Effector memory CD8-positive, alpha-beta T cell (primary cell): ENCODE measurements at places on chromosomes 4 and X.

GRCh38 chrX:147803948-147804347 lies 107.8 kb upstream of the FMR1 start:
- no peak for DNase-seq

GRCh38 chr4:134740290-134740689 lies 538.7 kb upstream of the PABPC4L start:
- no peak for DNase-seq

GRCh38 chrX:143435916-143436315 lies 81.4 kb downstream of the SPANXN3 start:
- DNase-seq, result no peak

- DNase-seq, result no peak
Observed at GRCh38 chr4:766559-767283, 59.2 kb downstream of the CPLX1 start.

DNA sequence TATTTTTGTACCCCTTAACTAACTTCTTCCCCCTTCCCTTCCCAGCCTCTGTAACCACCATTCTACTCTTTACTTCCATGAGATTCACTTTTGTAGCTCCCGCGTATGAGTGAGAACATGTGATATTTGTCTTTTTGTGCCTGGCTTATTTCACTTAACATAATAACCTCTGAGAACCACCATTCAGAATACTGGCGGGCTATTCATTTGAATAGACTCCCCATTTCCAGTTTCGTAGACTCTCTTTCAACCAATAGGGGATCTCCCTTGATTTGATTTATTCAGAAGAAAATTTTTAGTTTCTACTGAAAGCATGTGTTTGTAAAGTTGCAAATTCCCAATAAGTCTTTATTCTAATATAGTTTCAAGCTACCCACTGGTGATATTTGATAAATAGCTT lies 117.2 kb downstream of the GATB start:
- DNase-seq, result no peak

DNA sequence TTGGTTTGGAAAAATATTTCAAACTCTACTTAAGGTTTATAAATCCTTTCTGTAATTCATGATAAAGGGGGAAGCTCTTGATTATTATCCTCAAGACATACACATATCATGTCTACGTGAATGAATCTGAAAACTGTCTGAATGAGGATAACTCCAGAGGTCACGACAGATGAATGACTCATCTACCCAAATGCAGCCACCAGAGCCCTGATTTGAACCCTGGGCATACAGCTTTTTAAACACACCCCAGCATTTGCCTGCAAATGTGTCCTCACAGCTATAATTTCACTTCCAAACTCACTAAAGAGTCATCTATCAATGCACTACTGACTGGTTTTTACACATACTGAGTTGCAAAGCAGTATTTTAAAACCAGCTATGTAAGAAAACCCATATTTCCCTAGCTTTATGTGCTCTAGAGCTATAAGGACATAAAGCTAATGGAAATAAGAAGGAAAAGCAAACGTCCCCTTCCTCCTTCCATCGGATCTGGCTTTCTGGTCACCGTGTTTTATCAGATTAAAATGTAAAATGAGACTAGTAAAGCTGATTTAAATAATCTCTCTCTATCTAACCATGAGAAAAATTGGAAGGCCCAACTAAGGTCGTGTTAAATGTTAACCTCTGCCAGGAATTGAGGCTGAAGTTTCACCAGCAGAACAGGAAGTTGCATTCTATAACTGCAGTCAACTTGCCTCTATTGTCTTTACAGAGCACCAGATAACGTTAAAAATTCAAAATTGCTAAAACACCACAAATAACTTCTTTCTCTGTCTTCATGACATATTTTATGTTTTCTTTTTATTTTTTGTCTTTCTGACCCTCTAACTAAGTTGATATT lies 63.1 kb upstream of the SPP1 start:
- no peak for DNase-seq

DNA sequence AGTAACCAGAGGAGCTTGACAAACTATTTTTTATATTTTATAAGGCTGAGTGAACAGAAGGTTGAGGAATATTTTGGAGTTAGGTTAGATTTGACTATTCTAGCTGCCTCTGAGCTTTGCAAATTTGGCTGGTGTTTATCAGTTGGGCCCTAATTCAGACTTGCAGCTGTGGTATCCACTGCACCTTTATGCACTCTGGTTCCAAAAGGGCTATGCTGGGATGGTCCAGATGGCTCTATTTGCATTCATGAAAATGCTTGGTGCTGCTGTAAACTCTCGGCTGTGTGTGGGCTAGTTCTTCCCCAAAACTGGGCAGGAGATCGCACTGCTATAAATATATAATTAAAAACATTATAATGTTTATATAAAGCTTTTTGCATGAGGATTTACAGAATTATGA lies 106.3 kb downstream of the REPS2 start:
- no peak for DNase-seq

- DNase-seq, result no peak
Observed at GRCh38 chr4:170229006-170229405, 139.2 kb upstream of the AADAT start.

DNA sequence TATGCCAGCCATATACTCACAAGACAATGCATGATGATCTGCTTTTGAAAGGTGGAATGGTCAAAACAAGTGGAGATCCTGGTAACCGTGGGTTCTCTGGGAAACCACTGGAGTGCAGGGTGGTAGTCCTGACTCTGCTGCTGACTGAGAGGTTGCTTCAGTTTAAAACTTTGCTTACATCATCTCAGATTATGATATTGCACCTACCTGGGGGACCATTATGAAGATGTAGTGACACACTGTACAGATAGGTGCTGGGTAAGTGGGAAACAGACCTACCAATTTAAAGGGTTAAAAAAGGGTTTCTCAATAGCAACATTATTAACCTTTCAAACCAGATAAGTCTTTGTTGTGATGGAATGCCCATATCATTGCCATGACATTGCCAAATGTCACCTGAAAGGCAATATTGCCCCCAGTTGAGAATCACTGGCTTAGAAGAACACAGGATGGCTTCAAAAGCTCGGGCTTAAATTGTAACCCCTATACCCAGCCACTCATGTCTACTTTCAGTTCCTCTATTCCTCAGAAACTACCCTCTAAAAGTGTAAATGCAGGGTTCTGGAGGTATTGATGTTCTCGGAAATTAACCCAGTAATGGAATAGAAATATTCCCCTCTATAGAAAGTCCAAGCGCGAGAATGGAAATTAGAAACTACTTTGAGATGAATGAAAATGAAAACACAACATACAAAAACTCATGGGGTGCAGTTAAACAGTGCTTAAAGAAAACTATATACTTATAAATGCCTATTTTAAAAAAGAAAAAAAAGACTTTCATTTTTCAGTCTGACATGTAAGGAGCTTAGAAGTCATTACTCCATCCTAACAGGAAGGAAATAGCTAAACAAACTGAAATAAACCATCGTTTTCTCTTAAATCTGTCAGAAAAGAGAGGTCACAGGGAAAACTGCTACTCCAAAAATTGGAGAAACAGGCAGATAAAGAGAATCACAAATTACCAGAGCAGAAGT lies 65.8 kb downstream of the ARHGEF6 start:
- DNase-seq, result no peak

DNA sequence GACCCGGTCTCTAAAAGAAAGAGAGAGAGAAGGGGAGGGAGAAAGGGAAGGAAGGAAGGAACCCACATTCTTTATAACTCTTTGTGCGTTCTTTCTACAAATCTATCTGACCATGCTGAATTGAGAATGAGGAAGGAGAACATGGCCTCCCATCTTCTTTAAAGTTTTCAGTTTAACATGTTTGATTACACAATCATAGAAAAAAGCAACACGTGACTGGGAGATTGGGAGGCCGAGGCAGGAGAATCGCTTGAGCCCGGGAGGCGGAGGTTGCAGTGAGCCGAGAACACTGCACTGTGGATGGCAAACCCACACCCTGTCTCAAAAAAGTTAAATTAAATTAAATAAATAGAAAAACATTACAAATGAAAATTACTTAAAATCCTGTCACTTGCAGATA lies 254.5 kb downstream of the RAPGEF2 start:
- DNase-seq, result no peak

GRCh38 chr4:157674699-157675098 lies 454.2 kb downstream of the GRIA2 start:
- DNase-seq, result no peak

DNA sequence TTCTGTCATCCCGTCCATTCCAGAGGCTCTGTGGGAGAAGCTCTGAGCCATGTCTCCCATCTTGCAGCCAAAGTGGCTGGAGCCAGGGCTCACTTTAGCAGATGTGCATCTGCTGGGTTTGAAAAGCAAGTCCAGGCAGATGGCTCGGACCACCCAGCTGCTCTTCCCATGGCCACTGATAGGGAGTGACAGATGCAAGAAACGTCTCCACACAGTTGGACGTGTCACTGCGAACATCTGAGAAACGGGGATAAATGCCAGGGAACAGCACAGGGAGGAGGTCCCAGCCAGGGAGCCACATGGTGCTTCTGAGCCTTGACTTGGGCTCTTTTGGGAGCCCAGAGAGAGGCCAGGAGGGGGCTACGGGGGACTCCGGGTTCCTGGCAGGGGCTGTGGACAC lies 242.3 kb downstream of the AFAP1 start:
- DNase-seq, result no peak

- no peak for DNase-seq
Observed at GRCh38 chrX:42857766-42858165, 79.8 kb upstream of the PPP1R2C start.

DNA sequence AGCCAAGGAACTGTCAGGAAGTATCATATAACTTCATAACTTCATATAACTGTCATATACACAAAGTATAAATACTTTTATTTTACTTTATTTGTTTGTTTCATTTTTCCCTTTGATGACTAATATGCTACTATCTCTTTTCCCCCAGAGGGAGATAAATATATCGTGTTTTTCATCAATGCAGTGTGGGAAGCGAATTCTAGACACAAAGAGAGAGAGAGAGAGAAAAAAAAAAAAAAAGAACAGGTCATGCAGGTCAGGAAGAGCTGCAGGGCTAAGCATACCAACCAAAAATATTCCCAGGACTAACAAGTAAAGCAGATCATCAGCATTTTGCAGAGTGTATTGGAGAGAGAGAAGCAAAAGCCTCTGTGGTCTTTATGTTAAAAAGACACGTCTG lies 1849.2 kb downstream of the STIM2 start:
- no peak for DNase-seq

DNA sequence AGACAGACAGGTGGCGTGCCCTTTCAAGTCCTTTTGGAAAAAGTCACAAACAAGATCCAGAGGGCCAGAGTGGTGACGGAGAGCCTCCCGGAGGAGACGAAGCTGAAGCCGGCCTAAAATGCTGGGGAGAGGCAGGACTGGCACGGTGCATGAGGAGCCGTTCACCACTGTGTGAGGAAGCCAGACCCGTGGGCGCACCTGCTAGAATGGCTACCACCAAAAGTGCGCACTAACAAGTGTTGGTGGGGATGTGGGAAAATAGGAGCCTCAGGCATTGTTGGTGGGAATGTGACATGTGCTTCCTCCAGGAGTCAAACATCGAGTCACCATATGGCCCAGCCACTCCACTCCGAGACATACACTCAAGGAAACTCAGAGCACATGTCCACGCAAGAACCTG lies 67.4 kb upstream of the HELT start:
- no peak for DNase-seq

DNA sequence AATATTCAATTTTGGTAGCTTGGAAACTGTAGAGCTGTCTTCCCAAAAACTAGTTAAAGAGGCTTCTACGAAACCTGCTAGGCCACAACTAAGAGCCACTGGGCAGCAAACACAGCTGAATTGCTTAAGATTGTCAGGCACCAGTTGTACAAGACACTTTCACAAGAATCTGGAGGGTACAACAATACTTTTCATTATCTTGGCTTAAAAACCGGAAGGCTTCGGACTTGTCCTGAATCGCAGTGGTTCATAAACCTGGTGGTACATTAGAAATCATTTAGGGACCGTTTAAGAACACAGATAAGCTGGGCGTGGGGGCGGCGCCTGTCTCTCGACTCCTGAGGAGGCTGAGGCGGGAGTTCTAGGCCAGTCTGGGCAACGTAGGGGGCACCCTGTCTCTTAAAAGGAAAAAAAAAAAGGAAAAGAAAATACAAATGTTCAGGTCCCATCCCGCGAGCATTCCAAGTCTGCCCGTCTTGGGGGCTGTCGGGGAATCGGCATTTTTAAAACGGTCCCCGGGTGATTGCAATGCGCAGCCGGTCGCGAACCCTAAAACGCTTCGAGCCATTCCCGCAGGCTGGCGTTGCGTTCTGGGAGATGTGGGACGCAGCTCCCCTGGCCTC lies 763 bp downstream of the PYURF start:
- no peak for DNase-seq

- no peak for DNase-seq
Observed at GRCh38 chr4:150782311-150782710, 200.4 kb downstream of the MAB21L2 start.

DNA sequence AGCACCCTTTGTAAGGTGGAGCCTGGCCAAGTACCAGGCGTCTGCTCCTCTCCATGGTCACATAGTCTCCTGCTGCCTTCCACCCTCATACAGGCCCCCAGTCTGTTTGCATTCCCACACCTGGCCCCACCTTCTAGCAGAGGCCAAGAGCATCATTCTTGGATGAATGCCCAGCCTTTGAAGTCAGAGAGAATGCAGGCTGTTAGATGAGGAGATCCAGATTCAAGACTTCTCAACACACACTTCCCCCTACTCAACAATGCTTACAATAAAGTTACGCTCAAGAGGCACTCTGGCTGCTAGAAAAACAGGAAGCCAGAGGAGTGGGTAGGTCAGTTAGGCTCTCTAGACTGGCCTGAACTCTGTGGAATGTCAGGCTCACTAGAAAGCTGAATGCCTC lies 43.3 kb downstream of the SHROOM4 start:
- no peak for DNase-seq

GRCh38 chrX:74162199-74162598 lies 141.8 kb upstream of the ZCCHC13 start:
- no peak for DNase-seq

GRCh38 chrX:8748855-8749254 lies 16.9 kb upstream of the ANOS1 start:
- no peak for DNase-seq

GRCh38 chr4:53532521-53532920 lies 58.8 kb downstream of the LNX1 start:
- DNase-seq, result no peak

- peak; percentile 19 for DNase-seq
Observed at GRCh38 chrX:1463581-1463980, 10.9 kb upstream of the ASMTL start.

- no peak for DNase-seq
Observed at GRCh38 chr4:156036496-156036895, 82.8 kb upstream of the CTSO start.

GRCh38 chrX:69120476-69120875 lies 44.8 kb downstream of the PJA1 start:
- no peak for DNase-seq

DNA sequence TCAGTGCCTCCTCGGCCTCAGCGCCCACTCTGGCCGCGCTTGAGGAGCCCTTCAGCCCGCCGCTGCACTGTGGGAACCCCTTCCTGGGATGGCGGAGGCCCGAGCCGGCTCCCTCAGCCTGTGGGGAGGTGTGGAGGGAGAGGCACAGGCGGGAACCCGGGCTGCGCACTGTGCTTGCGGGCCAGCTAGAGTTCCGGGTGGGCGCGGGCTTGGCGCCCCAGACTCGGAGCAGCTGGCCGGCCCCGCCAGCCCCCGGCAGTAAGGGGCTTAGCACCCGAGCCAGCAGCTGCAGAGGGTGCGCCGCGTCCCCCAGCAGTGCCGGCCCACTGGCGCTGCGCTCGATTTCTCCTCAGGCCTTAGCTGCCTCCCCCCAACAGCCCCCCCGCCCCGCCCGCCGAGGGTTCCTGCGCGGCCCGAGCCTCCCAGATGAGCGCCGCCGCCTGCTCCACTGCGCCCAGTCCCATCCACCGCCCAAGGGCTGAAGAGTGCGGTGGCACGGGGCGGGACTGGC lies 1137.0 kb downstream of the PCDH18 start:
- no peak for DNase-seq
